NCI-H1436 (cell line): ENCODE measurements at places on chromosomes 16 and 17.

GRCh38 chr16:63067141-63067540, 1030.9 kb upstream of the CDH8 start:
- no peak for DNase-seq

DNA sequence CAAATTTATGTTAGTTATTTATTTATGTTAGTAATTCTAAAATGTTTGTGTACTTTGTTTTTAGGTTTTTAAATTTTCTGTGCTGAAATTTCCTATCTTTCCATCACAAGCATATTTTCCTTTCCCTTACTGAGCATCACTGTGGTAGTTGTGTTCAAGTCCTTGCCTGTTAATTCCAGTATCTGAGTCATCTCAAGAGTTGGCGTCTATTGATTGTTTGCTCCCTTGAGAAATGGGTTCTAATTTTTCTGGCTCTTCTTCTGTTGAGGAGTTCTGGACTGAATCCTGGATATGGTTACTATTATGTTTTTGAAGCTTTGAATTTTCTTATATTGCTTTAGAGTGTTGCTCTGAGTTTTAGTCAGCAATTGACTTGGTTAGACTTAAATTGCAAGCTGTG, 56.3 kb downstream of the GAN start:
- DNase-seq: no peak

DNA sequence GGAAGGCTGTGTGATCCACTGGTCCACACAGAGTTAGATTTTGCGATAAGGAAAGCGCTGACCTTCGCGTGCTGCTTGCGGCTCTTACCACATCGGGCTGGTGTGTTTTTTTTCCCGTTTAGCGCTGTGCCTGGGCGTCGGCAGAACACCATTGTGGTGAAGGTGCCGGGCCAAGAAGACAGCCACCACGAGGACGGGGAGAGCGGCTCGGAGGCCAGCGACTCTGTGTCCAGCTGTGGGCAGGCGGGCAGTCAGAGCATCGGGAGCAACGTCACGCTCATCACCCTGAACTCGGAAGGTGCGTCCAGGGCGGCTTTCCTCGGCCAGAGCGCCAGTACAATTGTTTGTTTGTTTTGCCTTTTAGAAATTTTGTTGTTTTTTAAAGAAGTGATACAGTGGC, 54.7 kb downstream of the BANP start:
- DNase-seq: no peak

GRCh38 chr16:58843675-58844074, 109.6 kb upstream of the GOT2 start:
- DNase-seq: no peak

DNA sequence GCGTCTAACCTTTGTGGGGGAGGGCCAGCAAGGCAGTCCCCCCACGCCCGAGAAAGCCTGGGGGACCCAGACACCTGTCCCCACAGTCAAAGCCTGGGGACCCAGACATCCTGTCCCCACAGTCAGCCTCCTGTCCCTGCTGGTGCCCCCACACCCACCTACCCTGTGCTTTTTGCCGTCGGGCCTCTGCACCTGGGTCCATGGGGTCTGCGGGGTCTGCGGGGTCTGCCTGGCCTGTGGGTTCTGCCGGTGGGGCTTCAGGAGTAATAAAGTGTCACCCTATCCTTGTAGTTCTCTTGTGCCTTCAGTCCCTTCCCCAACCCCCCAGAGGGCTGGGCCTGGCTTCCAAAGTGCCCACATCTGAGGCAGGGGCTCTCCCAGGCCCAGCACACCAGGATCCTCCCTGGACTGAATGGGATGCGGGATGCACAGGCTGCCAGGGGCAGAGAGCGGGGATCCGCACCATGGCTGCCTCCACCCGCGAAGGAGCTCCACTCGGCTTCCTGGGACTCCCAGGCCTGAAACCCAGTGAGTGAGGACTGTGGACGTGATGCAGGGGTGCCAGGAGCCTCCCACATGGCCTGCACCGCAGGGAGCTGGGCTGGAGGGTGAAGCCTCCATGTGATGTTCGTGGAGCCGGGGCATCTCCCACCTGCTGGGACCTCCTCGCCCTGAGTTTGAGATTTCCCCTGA, 16.3 kb upstream of the DPEP1 start:
- no peak for DNase-seq

GRCh38 chr16:87491522-87492290, 1.1 kb downstream of the ZCCHC14 start:
- DNase-seq: no peak
